Kidney tubule cell (primary cell): ENCODE measurements at places on chromosomes 7 and 10.

GRCh38 chr7:69130396-69130795, 467.9 kb upstream of the AUTS2 start:
- no peak for DNase-seq

- no peak for DNase-seq
Observed at GRCh38 chr7:34107276-34107675, 201.9 kb downstream of the BMPER start.

DNA sequence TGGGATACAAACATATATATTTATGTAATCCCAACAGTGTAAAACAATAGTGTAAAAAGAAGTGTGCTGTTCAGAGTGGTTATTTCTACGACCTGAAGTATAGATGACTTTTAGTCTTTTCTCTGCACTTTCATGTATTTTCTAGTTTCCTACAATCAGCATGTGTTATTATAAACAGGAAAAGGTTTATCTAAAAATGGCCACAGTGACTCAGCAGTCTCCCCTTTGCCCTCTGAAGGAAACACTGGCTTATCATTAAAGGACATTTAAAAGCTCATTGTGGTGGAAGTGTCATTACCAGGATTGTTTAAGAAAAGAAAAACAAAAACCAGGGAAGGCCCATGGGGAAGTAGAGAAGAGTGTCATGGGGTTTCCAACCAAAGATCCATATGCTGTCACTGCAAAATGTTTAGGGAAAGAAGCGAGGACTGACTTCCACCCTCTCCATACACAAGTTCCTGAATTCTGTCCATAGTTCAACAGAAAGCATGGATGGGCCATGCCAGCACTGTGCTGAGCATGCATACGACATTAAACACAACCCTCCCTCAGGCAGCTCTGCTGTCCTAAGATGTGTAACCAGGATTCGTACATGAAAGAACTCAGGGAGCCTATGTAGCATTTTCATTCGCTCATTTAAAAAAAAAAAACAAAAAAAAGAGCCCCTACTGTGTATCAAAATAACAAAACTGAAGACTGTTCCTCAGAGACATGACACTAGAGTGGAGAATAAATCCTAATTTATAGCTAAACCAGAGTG, 10.2 kb downstream of the CYREN start:
- peak; percentile 78 for DNase-seq

GRCh38 chr10:131452926-131453720, 141.6 kb upstream of the TCERG1L start:
- DNase-seq = no peak

GRCh38 chr7:87432536-87432935, 42.9 kb downstream of the ABCB4 start:
- no peak for DNase-seq

- DNase-seq = peak; percentile 30
Observed at GRCh38 chr10:11697718-11698527, 44.3 kb upstream of the ECHDC3 start.

DNA sequence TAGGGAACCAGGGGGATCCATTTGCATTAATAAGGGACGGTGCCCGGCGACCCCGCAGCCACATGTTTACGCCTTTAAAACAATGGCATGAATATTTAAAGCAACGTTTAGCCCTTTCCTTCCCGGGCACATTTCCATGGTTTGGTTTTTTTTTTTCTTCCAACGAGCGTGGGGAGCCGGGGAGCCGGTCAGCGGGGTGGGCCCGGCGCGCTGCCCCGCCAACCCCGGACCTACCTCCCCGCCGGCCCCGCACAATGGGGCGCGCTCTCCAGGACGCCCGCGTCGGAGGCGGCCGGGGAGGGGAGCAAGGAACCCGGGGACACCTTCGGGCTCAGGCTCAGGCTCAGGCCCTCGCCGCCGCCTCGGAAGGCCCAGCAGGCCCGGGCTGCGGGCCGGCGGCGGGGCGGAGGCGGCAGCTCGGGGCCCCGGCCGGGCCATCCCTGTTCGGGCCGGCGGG, 1.0 kb downstream of the SEPHS1 start:
- DNase-seq = no peak

DNA sequence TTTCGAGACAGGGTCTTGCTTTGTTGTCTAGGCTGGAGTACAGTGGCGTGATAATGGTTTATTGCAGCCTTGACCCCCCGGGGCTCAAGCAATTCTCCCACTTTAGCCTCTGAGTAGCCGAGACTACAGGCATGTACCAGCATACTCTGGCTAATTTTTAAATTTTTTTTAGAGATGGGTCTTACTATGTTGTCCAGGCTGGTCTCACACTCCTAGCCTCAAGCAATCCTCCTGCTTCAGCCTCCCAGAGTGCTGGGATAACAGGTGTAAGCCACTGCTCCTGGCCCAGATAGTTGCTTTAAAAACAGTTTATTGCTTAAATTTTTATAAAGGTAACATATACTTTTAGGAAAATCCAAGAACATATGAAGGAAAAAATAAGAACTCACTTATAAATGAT, 26.3 kb downstream of the NEURL1 start:
- no peak for DNase-seq

GRCh38 chr7:45098983-45099839, 10.4 kb upstream of the NACAD start:
- no peak for DNase-seq

- DNase-seq = no peak
Observed at GRCh38 chr10:88316292-88316861, 266.7 kb downstream of the RNLS start.

GRCh38 chr7:18978108-18978495, 139.3 kb downstream of the TWIST1 start:
- peak; percentile 70 for DNase-seq

- peak; percentile 69 for DNase-seq
Observed at GRCh38 chr7:134940729-134941128, 45.6 kb upstream of the AGBL3 start.

GRCh38 chr10:44462338-44462914, 77.5 kb upstream of the CXCL12 start:
- no peak for DNase-seq

GRCh38 chr10:67819768-67820204, 18.2 kb downstream of the DNAJC12 start:
- peak; percentile 97 for DNase-seq
